ENCODE measurements at places on chromosomes 12 and 14.
A peak's percentile ranks its signal among the peaks of the same experiment; 100 is the strongest.

- no peak for DNase-seq
Observed at GRCh38 chr12:32501835-32502333, 102.5 kb downstream of the FGD4 start.

- no peak for DNase-seq
Observed at GRCh38 chr12:116661341-116661740, 76.5 kb downstream of the SPRING1 start.

GRCh38 chr12:58731096-58731495 is 189.2 kb downstream of the LRIG3 start:
- no peak for DNase-seq

DNA sequence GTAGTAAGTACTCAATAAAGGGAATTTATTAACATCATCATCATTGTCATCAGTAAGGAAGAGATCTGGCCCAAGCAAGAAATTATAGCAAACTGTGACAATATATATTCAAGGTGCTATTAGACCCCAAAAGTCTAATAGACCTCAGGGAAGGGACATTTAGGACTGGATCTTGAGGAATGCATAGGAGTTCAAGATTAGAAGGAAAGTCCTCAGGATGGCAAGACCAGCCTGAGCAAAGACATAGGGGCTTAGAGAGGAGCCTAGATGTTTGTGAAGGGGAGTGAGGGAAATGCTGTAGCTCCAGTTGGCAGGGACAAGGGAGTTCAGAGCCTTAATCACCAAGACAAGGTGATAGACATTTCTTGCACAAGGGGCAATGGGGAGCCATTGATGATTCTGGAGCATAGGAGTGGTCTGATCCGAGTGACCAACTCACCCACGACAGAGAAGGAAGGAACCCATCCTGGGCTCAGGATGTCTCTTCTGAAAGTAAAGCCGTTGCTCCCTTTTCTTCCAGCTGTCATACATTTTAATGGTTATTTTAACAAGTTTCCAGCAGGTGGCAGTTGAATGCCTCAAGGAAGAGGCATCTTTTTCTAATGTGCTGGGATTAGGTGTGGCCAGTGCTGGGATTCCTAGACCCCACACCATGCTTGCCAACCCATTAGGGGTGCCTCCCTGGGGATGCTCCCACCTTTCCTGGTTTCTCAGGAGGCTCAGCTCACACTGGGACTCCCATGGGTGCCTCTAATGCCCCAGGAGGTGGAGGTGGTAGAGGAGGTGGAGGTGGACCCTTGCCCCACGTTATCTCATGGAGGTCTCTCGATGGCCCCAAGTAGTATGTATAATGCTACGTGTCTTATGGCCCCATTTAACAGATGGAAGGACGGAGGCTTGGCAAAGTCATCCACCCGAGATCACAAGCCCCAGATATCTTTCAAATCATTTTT is 37.8 kb downstream of the PHETA1 start:
- DNase-seq: peak; percentile 71

DNA sequence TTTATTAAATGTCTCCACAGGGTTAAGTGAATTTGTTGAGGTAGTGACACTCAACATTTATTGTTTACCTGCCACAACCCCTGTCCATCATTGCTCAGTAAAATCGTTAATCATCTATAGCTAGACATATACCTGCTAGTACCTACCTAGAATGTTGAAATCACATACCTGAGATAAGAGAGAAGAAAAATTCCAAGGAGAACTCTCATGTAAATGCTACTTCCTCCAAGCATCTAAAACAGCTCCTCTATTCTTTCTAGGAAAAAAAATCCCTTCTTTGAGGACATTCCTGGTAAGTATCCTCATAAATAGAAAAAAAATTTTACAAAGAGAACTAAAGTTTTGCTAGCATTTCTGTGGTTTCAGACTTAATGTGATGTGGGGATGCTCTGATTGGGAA is 325.1 kb downstream of the DAD1 start:
- no peak for DNase-seq

DNA sequence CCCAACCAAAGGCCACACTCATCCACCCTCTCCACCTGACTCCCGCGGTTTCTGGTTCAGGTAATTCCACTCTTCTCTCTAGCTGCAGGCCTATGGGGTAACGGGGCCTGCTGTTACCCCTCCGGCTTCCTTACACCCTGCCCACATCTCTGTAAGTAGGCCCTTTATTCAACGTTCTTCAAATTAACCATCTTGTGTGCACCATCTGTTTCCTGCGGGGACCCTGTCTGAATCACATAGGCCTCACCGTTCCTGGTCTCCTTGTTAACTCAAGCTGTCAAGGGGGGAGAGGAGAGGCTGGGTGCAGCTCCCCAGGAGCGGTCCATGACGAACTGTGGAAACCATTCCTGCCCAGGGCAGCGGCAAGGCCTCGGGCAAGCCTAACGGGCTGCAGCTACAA is 9.3 kb upstream of the DLK1 start:
- DNase-seq: no peak

DNA sequence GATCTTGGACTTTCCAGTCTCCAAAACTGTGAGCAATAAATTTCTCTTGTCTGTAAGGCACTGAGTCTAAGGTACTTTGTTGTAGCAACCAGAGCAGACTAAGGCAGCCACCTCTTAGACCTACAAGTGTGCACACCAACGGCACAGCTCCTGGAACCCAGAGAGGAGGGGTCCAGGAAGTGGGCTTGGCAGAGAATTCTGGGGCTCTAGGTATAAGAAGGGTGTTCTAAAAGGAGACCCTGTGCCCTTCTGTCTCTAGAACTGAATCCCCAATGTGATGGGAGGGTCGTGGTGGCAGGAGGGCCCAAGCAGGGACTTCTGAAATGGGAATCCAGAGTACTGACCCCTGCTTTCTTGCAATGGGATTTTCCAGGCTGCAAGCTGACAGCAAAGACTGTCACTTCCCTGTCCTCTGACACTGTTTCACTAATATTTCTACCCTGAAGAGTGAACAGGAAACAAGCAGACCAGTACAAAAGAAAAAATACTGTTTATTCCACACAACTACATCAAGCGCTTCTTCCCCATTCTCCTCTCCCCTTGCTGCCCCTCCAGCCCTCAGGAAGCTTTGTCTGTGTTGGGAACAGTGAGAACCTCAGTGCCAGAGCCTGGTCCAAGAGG is 13.6 kb upstream of the TFCP2 start:
- DNase-seq: no peak

- peak; percentile 76 for DNase-seq
Observed at GRCh38 chr12:55743406-55744339, 751 bp downstream of the GDF11 start.

- DNase-seq: no peak
Observed at GRCh38 chr12:26555139-26555538, 277.9 kb downstream of the ITPR2 start.

GRCh38 chr12:41967668-41968500 is 176.8 kb downstream of the GXYLT1 start:
- no peak for DNase-seq

DNA sequence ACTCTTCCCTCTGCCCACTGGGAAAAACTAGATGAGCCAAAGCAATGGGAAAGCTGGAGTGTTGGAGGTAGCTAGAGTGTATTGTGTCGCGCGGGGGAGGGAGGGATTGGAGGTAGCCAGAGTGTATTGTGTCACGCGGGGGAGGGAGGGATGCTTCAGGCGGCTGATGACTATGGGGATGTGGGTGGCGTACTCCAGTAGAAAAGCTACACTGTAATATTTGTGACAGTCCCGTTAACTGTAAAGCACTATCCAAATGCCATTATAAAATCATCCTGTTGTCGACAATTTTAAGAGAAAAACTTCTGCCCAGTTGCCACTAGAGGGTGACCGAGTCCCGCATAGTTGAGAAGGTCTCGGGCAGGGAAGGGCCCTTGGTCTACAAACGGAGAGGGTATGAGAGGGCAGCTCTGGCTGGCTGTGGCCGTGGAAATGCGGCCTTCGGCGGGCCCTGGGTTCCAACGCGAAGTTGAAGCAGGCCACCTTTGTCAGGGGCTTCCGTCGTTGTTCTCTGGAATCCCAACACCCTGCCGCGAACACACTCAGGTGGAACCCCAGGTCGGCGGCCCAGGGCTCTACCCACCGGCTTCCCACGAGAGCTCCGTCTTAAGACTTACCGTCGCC is 15.1 kb upstream of the PLEK2 start:
- peak; percentile 74 for DNase-seq

DNA sequence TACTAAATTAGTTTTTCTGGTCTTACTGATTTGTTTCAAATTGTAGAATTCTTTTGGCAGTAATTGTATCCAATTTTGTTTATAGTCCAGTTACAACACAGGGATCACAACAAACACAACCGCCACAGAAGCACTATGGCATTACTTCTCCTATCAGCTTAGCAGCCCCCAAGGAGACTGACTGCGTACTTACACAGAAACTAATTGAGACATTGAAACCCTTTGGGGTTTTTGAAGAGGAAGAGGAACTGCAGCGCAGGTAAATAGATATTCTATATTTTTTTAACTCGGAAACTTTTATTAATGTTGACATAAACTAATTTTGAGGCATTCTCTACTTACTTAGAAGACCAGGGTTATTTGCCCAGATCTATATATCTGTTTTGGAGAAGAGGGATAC is 17.8 kb downstream of the PAPOLA start:
- no peak for DNase-seq

- DNase-seq: no peak
Observed at GRCh38 chr14:56955745-56956144, 145.5 kb upstream of the OTX2 start.

- no peak for DNase-seq
Observed at GRCh38 chr14:101404426-101405170, 156.7 kb upstream of the DIO3 start.

- no peak for DNase-seq
Observed at GRCh38 chr12:473863-474577, 14.3 kb downstream of the B4GALNT3 start.

GRCh38 chr12:107545737-107546353 is 139.8 kb upstream of the PWP1 start:
- DNase-seq: no peak

DNA sequence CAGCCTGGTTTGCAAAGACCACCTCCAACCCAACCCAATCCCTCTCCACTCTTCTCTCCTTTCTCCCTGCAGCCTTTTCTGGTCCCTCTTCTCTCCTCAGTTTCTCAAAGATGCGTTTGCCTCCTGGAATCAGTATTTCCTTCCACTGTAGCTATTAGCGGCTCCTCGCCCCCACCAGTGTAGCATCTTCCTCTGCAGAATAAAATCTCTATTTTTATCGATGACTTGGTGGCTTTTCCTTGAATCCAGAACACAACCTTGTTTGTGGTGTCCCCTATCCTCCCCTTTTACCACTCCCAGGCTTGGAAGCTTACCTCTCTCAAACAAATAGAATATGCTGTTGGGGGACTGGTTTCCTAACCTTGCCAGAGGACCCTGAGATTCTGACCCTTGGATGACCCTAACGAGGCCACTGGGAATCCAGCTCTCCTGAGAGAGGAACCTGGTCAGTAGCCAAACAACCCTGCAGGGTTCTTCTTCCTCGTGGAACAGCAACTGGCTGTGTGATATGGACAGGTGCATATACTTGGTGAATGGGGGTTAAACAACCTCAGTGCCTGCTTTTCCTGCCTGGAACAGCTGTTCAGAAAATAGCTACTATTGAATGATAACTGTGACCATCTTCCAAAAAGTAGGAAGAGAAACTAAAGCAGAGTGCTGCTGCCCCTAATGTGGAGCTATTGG is 4.4 kb downstream of the WNT1 start:
- no peak for DNase-seq

GRCh38 chr14:81436296-81437138 is 36.4 kb upstream of the STON2 start:
- DNase-seq: no peak

- no peak for DNase-seq
Observed at GRCh38 chr14:51566831-51567582, 84.7 kb upstream of the FRMD6 start.

DNA sequence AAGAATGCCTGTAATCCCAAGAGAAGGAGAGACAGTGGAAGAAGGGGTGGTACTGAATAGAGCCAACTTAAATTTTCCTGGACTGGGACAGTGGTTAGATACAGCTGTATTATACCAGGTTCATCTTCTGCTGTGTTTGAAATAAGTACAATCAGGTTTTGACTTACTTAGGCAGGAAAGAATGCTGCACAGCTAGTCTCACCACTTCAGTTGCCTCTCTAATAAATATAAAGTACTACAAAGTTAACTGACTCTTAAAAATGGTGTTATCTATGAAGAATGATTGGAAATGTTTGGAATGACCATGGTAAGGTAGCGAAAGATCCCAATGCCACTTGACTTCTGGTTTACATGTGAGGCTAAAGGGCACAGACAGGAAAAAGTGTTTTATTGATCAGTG is 652.1 kb downstream of the NOVA1 start:
- no peak for DNase-seq

- DNase-seq: no peak
Observed at GRCh38 chr12:113673458-113674238, 202.0 kb upstream of the LHX5 start.

GRCh38 chr14:28757786-28758185 is 8.8 kb upstream of the FOXG1 start:
- DNase-seq: no peak

GRCh38 chr12:130121226-130122000 is 40.9 kb upstream of the FZD10 start:
- no peak for DNase-seq

GRCh38 chr12:28378736-28379135 is 188.5 kb downstream of the CCDC91 start:
- no peak for DNase-seq

- no peak for DNase-seq
Observed at GRCh38 chr12:10716704-10717315, 6.3 kb downstream of the YBX3 start.

DNA sequence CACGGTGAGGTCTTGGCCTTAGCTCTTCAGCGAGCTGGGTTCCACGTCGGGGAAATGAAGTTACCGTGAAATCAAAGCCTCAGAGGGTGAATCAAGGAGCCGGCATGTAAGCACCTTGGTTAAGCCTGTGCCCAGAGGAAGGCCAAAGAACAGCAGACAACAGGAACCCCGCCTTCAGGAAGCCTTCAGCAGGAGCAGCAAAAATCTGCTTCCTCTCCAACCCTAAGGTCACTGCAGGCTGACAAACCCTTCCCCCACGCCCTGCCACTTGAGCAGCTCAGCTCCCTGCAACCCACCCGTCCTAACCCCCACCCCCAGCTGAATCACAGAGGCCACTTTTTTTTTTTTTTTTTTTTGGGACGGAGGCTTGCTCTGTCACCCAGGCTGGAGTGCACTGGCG is 72.9 kb upstream of the LTA4H start:
- no peak for DNase-seq

GRCh38 chr12:25155022-25155576 is 39.9 kb downstream of the DNAI7 start:
- peak; percentile 86 for DNase-seq

- DNase-seq: peak; percentile 2
Observed at GRCh38 chr14:57009585-57010515, 199.6 kb upstream of the OTX2 start.

- no peak for DNase-seq
Observed at GRCh38 chr12:116361414-116362223, 84.1 kb upstream of the MED13L start.
